Cardiac fibroblast (primary cell): ENCODE measurements at places on chromosomes 16 and 17.
A peak's percentile ranks its signal among the peaks of the same experiment; 100 is the strongest.

- DNase-seq, result no peak
Observed at GRCh38 chr16:726438-727290, at the start of the genes CCDC78 and HAGHL. Gene CCDC78, minus strand, starts transcription at chr16:726443. Its CDS starts 76 bp downstream, at chr16:726367. Gene HAGHL, plus strand, starts transcription at chr16:727106. Its CDS starts 404 bp downstream, at chr16:727510.

DNA sequence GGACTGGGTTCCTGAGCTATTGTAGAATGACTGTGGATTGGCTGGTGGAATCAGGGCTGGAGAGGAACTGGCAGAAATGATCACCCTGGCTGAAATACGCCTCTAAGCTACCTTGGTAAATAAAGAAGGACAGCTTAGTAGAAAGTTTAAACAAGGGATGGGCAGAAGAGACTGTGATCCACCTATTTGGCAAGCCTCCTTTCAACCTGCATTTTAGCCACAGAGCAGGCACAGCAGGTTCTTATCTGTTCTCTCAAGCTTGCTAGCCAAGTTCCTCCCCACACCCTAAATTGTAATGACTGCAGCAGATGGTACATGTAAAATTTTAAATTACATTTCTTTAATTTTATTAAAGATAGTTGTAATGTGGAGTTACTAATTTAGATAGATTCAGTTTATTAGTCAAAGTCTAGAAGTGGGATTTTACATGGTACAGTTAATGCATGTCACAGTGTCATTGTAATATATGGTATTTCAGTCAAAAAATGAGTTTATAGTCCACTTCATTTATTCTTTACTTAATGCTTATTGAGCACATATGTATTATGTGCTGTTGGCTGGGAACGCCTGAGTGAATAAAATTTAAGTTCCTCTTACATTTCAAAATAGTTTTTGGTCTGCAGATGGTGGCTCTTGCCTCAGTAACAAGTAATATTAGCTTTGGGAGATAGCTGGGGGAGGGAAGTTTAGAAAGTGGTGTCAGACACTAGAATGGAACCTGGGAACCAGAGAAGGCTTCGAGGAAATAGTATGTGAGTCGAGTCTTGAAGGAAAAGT, 11.2 kb downstream of the EPN2 start:
- DNase-seq, result no peak

DNA sequence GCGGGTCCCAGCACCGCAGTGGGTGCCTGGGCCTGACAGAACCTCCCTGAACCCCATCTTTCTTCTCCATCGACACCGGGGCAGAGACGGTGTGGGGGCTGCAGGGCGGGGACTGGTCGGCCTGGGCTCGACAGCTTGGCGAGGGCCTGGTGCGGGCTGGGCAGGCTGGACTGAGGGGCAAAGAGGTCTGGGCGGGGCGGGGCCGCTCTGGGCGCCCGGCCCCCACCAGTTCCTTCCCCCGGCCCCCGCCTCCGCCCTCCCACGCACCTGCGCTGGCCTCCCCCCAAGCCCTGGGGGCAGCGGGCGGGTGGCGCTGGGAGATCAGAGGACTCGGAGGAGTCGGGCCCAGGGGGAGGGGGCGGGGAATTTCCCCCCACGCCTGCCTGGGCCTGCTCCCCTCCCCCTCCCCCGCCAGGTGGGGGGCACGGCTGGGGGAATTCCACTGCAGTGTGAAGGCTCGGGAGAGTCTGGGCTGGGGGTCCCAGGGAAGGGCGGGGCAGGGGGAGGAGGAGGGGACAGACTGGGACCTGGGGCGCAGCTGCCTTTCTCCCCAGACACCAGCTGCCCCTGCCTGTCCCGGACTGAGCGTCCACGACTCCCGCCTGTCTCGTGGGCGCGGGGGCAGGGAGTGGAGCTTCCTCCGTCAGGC, 877 bp upstream of the KREMEN2 start:
- no peak for DNase-seq

DNA sequence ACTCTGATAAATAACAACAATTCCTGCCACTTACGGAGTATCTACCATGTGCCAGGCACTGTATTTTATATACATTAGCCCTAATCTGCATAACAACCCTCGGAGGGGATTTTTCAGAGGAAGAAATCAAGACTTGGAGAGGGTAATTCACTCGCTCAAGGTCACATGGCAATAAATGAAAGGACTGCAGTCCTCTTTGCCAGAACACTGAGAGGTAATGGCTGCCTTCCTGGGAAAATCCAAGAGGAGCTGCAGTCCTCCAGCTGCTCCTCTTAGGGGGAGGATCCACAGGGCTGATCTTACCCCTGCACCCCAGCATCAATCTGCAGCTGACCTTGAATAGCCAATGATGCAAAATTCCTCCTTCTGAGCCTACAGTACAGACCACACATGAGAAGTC, 114.1 kb upstream of the RPL38 start:
- DNase-seq, result no peak

- no peak for DNase-seq
Observed at GRCh38 chr17:82112181-82112913, 14.3 kb upstream of the FASN start.

- no peak for DNase-seq
Observed at GRCh38 chr17:43714465-43715149, 44.0 kb downstream of the SOST start.

GRCh38 chr17:77748436-77748835, 210.1 kb upstream of the TNRC6C start:
- DNase-seq, result no peak

DNA sequence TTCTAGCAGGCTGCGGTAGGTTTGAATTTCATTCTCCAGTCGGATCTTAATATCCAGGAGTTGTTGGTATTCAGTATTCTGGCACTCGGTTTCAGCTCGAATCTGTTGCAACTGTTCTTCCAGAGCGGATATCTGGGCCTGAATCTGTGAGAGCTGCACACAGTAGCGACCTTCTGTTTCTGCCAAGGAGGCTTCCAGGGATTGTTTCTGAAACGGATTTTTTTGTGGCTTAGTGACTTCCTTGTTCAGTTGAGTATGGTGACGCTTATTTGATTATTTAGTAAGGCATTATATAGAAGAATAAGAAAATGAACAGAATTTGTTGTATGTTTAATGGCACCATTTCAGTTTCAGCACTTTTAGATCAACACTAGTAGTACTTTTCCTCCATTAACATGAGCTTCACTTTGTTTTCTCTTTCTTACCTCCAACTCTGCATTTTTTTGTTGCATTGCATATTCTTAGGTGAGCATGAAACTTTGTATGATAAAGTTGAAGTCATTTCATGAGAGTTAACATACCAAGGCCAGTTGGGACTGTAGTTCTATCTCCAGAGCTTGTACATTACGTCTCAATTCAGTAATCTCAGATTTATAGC, 2.8 kb downstream of the KRT10 start:
- DNase-seq, result peak; percentile 44

DNA sequence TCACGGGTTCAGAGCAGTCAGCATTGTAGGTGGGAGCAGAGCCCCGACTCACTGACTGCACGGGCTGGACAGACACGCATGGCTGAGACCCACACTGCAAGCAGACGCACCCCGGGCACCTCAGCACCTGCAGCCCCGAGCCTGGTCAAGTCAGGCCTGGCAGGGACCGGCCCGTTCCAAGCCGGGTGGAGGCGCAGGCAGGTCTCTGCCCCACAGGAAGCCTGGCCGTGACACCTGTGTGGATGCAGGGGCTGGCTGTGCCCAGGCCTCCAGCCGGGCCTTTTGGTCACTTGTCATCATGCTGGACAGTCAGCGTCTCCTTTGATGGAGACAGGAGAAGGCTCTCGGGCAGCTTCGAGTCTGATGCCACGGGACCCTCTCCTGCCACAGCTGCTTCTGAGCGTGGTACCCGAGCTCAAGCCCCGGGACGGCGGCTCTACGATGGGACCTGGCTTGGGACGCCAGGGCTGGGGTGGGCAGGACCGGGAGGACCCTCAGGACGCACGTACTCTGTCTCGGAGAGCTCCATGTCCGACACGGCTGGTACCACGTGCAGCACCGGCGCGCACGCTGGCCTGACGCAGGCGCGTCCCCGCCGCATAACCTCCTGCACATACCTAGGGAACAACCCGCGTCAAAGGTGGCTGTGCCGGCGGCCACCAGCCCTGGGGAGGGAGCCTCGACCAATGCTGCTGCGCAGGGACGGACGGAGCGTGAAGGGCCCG, 7.9 kb downstream of the PDIA2 start:
- DNase-seq, result no peak

DNA sequence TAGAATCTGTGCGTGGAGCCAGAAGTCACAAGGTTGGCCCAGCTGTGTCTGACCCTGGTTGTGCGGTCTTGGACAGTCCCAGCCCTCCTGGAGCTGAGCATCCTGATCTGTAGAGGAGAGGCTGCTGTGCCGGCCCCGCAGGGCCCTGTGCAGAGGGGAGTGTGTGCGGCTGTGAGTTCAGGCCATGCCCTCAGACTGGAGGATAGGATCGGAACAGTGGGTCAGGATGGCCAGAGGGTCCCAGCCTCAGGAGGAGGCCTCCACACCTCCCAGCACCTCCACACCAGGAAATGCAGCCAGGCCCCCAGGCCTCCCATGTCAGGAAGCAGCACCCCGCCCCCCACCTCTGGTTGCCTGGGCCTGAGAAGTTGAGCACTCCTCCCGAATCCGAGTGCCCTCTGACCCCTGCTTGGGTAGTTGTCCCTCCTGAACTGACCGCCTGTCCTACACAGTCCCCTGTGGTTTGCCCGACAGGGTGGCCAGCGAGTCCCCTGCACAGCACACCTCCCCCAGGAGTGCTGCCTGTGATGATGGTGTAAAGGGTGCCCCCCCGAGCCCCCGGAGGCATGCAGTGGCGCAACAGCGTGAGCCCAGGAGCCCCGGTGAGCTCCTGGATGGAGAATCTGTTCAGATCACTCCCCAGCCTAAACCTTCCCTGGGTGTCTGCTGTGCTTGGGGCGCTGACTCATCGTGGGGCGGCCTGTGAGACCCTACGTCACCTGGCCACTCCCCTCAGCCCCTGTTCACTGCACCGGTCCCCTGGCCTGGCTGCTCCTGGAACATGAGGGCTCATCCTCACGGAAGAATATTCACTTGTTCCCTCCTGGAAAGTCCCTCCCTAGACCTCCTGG, 285.2 kb downstream of the SEC14L1 start:
- DNase-seq, result peak; percentile 79

DNA sequence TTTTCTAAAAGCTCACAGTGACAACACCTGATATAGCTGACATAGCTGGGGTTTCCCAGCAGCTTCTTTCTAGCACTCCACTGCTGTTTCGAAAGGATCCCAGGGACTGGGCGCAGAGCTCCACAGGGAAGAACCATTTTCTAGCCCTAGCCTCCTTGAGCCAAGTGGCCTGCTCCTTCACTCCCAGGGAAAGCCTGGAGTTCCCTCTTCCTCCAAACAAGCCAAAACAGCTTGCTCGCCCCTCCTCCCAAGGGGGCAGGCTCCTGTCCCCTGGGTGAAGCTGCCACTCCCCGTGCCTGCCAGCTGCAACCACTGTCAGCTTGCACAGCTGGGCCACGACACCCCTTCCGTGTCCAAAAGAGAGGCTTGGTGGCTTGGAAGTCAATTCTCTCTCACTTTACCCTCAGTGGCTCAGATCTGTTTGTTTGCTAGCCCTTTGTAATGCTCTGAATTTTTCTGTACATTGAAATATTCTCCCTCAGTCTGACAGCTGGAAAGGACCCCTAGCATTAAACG, 59.8 kb downstream of the CYTH1 start:
- DNase-seq, result no peak

DNA sequence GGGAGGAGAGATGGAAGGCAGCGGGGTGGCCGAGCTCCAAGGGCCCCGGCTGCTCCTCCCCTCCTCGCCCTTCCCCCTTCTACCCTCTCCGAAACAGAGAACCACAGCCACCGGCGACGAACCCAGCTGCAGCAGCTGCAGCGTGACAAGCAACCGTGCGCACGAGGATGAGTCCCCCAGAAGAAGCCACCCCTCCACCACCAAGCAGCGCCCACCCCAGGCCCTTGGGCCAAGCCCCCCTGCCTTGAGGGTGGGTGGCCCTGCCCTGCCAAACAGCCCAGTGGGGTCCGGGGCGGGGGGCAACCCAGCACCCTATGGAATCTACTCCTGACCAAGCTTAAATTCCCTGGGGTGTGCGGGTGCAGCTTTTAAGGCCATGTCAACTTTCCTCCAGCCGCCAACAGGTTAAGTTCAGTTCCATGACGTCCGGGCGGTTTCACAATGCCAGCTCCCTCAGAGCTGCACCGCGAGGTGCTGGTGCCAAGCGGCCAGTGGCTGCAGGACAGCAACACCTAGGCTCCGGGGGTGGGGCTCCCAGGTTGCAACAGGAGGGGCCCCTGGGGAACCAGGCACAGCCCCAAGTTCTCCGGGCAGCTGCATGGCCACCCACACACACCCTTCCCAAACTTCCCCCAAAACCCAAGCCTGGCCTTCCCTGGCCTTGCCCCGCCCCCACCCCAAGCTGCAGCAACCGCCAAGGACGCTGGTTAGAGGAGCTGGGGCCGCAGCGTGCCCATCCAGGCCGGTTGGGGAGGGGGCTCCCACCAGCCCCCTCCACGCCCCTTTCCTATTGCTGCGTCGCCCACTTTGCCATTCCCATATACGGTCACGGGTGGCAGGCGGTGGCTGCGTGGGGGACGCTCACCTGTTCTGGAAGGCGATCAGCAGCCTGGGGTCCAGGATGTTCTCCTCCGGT, 2.0 kb downstream of the CBX4 start:
- DNase-seq, result peak; percentile 82

DNA sequence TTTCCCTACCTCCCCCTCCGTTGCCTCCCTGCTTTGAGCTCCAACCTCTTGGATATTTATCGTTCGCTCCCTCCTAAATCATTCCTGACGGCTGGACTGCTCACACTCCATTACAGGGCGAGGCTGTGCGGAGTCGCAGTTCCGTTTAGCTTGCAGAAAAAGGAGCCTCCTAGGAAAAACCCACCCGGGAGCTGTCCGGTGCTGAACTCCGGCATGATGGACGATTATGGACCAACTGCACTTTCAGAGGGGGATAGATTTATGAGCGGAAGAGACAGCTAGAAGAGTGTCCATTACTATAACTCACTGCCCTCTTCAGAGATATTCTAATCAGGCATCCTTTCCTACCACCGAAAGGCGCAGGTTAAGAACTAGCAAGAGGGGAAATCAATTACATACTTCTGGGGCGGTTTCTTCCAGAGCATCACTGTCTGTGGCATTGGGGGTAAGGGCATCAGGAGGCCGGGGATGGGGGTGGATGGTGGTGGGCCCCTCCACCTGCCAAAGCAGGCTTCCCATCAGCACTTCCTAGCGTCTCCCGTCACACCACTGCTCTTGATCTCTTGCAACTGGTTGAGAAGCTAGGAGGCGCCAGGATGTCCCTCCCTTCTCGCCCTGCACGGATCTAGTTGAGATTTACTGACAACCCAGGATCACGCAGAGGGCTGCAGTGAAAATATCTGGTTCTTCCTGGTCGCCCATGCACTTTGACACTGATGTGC, 251.2 kb downstream of the ENGASE start:
- no peak for DNase-seq

DNA sequence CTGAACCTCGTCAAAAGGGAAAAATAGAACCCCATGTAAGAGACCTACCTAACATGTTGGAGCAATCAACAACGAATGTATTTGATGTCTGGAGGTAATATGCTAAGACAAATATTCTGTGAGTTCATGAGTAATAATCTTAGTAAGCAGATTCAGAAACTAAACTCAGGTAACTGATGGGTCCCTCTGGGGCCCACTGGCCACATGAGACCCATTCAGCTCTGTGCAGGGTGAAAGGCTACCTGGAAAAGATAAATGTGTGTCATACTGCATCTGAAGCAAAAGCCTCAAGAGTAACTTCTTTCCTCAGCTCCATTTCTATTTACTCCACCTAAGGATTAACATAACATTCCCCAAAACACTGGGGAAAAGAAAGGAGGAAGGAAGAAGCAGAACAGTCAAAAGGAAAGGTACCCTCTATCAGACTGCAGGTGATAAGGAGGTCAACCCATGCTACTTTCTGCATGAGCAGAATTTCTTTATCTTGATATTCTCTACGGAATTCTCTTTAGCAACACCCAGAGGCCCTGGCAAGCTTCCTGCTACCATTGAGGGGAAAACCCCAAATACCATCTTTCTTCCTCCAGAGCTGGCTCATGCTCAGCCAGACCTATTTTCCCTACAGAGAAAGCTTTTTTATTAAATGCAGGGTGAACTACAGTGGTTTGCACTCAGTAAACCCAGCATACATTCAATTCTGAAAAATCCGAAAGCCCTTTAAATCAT, 37.7 kb upstream of the ABCA6 start:
- peak; percentile 67 for DNase-seq
